Activated CD8-positive, alpha-beta memory T cell treated with anti-CD3 and anti-CD28 coated beads, Interleukin-2, amount 50 U/mL, for 48 hours (primary cell): ENCODE measurements at places on chromosomes 13 and 19.

DNA sequence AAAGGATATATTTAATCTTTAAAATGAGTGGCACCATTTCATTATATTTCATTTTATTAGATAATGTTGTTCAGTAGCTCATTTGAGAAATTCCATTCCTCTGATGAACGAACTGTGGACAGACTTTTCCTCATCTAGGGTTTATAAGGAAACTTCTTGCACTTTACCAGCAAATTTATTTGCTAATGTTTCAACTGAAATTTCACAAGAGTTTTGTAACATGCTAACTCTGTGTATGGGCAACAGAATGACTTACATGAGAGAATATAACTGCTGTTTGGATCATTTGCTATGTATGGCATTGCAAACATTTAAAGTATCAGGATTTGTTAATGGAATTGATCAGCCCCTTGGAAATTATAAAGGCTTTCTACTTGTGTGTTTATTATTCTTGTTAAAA is 3.7 kb upstream of the IRS2 start:
- no peak for DNase-seq

DNA sequence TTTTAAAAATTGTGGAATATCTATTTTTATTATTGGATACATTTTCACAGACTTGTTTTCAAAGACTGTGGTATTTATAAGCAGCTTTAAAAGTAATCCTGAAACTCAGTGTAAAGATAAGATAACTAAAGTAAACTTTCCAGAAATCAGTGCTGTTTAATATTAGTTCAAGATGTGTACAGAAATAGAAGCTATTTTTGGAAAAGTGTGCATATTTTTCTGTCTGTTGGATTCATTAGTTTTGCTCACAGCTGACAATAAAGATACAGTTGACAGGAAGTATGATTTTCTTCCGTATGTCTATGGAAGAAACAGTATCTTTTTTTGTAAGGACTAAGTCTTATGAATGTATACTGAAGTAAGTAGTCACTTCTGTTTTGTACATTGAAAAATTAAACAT is 85.9 kb downstream of the GJA3 start:
- no peak for DNase-seq

- DNase-seq = peak; percentile 78
Measured at GRCh38 chr19:33796164-33796875, at the start of gene KCTD15. Gene KCTD15, plus strand, starts transcription at chr19:33796870. Its CDS starts 3,585 bp downstream, at chr19:33800455.

GRCh38 chr13:95156208-95156607 is 145.0 kb downstream of the ABCC4 start:
- no peak for DNase-seq

GRCh38 chr13:113337556-113337955 is 26.4 kb downstream of the GRTP1 start:
- DNase-seq = no peak

GRCh38 chr19:50419580-50420035 is 870 bp downstream of the SPIB start:
- no peak for DNase-seq

- no peak for DNase-seq
Measured at GRCh38 chr13:36130552-36131221, 495 bp downstream of the DCLK1 start.

GRCh38 chr19:11832253-11832912 is 16.1 kb upstream of the ZNF439 start:
- DNase-seq = no peak

DNA sequence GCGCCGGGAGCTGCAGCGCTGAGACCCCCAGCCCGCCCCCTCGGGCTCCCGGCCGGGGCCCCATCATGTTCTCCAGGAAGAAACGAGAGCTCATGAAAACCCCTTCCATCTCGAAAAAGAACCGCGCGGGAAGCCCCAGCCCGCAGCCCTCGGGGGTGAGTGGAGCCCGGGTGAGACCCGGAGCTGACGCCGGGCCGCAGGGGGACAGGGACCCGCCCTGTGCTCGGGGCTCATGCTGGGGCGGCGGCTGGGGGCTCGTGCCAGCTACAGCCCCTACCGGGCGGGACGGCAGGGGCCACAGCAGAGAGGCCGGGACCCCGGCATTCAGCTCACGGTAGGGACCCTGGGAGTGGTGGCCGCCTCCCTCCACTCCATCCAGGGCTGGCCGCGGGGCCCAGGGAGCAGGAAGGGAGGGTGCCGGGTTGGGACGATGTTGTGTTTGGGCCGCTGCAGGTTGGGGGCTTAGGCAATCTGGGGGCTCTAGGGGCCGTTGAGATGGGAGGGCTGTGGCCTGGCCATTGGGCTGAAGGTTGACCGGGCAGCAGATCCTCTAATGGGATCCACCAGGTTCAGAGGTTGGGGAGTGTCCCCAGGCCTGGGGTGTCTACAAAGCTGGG is 482 bp downstream of the ARHGAP45 start:
- no peak for DNase-seq

GRCh38 chr19:9847087-9847671 is 12.1 kb downstream of the PIN1 start:
- peak; percentile 75 for DNase-seq

DNA sequence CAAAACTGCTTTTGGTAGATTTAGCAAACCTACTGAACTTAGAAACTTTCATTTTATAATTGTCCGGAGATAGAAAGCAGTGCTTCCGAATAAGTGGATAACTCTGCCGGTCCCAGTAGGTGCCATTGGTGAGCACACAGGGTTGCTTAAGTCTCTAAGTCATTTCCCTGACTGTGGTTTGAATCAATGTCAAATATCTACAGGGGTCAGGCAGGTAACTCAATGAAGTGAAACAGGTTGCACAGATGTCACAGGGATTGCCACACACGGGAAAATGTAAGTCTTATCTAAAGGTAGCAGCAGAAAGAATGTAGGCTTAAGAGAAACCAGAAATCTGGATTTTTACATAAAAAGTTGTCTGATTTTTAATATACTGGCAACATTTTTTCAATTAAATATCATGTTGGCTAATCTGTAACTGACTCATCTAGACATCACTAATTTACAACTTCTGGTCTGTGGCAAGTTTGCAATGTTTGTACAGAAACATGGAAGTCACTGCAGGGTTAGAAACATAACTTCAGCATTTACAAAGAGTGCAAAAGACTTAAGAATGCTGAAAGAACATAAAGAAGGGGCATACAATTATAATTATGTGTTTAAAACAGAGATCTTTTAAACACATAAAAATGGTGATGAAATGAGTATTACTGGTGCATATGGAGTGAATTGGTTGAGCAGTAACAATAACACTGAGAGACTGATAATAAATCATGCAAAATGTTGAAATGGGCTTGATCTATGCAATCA is 14.3 kb upstream of the LRRC63 start:
- no peak for DNase-seq

GRCh38 chr13:40492511-40492910 is 173.9 kb downstream of the FOXO1 start:
- DNase-seq = peak; percentile 50

GRCh38 chr13:64272681-64273080 is 2857.0 kb upstream of the PCDH20 start:
- DNase-seq = no peak

GRCh38 chr13:29936051-29936813 is 85.8 kb upstream of the UBL3 start:
- DNase-seq = peak; percentile 56

DNA sequence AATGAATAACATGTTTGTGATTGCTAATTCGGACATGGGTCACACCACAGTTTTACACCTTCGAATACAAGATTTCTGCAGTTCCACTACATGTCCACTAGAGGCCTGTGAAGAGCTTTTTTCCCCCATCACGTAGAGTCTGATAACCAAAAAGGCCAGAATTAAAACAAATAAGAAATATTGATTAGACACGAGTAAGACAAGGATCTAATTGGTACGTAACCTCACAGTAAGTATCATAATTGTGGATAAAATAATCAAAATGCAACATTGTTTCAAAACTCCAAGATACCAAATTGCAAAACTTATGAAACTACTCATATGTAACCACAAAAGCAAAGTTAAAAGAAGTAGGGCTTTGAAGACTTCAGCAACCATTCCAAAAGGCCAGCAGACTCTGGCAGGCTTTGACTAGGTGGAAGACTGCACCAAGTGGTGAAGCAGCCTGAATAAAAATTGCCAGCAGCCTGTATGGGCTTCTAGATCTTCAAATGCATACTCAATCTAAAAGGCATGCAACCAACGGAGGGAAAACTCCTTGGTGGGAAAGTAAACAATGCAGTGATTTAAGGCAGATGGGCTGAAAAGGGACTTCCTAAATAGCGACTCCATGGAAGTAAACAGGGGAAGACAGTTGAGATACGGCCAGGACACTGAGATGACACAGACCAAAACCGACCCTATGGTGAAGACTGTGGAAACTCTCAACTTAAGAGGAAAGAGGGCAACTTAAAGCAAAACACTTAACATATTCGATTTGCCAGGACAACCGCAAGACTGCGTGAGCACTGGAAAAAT is 56.7 kb downstream of the STARD13 start:
- DNase-seq = no peak

- DNase-seq = no peak
Measured at GRCh38 chr13:47455626-47456025, 545.4 kb downstream of the SUCLA2 start.

- no peak for DNase-seq
Measured at GRCh38 chr13:67140006-67140405, 90.1 kb downstream of the PCDH9 start.

- DNase-seq = no peak
Measured at GRCh38 chr13:94966422-94966955, 254.1 kb upstream of the SOX21 start.

DNA sequence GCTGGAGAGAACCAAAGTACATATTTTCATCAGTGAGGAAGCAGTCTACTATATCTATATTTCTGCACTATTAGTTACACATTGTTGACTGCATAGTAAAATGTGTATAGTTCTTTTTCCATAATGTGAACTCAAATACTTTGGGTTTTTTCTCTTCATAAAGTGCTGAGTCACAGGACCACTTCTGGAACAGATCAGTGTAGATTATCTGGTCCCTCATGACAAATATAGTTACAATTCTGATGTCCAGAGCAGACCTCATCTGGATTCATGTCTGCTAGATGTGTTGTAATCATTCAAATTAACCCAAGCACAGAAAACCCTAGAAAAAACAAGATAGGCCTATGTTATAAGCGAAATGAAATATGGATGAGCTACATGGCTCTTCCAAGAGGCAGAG is 171.4 kb downstream of the SUCLA2 start:
- DNase-seq = no peak

DNA sequence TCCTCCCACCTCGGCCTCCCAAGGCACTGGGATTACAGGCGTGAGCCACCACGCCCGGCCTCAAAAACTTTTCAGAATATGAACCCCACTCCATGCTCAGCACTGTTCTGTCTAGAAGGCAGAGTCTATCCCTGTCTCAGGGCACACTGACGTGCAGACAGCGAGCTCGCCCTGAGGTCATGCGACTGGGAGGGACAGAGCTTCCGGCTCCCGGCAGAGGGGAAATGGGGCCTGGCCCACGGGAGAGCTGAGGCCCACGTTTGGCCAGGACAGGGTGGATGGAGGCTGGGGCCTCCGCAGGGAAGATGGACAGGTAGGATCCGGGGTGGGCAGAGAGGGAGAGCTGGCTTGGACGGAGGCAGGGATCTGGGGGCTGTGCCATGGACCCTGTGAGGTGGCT is 2.8 kb upstream of the AZU1 start:
- DNase-seq = no peak

DNA sequence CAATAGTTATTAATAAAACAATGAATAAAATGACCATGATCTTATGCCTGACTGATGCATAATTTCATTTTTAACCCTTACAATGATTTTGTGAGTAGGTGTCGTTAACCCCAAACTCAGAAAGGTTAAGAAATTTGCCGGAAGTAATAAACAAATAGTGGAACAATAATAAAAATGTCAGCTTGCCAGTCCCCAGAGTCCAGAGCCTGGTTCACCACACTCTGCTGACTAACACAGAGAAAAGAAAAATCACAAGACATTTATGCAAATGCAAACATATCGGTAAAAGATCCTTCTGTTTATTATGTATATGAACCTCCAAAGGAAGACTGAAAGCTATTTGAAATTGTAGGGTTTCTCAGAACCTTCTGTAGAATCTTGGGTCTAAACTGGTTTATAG is 563.7 kb downstream of the EFNB2 start:
- DNase-seq = no peak

DNA sequence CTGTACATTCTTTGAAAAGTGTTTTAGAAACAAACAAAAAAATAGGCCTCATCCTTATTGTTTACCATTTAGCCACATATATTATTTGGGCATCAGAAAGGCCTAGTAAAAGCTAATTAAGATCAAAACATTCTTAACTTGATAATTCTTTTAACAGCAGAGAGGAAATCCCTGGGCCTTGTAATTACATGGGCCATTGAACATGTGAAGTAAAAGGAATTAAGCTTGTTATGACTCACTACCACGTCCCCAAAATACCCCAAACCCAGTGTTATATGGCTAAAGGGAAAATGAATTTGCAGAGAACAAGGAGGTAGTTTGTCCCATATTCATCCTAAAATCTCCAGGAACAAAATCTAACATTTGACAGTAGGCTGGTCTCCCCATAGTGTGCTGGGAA is 439.8 kb downstream of the ITGBL1 start:
- no peak for DNase-seq

GRCh38 chr19:7595466-7596133 is at the start of gene CAMSAP3:
Gene CAMSAP3, plus strand, starts transcription at chr19:7595863. Its CDS starts 140 bp downstream, at chr19:7596003.
- peak; percentile 72 for DNase-seq

- no peak for DNase-seq
Measured at GRCh38 chr13:61975001-61975400, 559.4 kb upstream of the PCDH20 start.

DNA sequence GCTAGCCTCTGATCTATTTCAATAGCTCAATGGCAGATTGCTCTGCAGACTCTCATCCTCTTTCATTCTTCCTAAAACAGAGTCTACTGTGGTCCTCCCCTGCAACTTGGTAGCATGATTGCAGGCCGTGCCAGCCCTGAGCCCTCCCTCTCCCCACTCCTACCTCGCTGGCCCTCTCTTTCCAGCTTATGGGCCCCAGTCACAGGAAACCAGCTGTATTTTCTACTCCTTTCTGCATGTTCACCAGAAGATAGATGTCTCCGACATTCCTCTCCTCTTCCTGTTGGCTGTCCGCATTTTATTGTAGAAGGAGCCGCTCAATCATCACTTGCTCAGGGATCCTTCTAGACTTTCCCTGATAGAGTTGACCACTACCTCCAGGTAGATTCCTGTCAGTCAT is 50.2 kb downstream of the SERP2 start:
- no peak for DNase-seq
